ENCODE measurements at places on chromosomes 2 and 18. TPM values are rescaled to one million over a fixed set of nuclear protein-coding genes. Genes with fewer than 3 reads are reported as not detected.

DNA sequence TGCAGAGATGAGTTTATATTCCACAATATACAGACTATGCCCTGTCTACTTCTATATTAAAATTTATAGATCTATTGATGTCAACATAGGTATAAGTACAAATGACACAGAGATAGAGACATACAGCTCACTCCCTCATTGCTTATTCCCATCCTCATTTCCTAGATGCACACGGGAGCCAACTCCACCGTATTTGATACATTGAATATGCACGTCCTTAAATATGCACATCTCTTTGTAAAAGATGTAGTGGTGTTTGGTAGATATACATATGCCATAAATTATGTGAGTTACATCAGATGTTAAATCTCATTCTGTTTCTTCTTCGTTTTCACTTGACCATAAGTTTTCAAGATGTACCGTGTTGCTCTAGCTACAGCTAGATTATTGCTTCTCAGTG lies 179.2 kb upstream of the RAB6C start:
- DNase-seq: no peak

DNA sequence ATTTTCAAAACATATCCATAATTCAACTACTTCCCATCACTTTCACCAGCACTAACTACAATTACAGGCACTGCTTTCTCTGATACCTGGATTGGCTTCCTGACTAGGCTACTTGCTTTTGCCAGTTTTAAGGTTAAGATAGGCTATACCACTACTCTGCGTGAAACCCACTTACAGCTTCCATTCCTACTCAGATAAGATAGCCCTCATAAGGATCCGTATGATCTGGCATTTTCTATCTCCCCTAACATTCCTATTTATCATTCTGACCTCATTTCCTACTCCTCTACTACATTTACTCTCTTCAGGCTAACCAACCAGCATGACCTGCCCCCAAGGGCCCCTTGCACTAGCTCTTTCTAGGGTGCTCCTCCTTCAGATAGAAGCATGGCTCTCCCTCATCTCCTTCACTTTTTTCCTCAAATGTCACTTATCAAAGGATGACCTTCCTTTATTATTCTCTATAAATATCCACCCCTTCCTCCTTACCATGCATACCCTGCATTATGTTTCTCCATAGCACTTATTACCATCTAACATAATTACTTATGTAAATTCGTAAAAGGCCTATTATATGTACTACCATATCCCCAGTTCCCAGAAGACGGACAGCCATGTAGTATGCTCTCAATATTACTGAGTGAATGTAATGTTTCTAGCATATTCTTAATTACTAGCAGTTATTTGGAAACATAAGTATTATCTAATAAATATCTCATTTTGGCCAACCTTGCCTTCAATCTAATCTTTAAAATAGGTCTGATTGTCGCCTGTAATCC lies 4.4 kb downstream of the TIA1 start:
- no peak for DNase-seq

GRCh38 chr2:46458763-46459500 lies 20.4 kb upstream of the TMEM247 start:
- no peak for DNase-seq

DNA sequence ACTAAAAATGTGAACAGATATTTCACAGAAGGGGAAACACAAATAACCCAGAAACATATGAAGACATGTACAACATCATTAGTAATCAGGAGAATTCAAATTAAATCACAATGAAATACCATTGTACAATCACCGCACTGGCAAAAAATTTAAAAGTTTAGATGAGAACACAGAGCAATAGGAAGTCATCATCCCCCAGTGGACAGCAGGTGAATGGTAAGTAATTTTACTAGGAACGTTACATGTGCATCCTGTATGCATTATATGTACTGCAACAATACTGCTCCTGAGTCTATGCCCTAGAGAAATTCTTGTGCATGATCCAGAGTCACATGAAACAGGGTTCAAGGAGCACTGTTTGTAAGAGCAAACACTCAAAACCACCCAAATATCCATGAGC lies 713.8 kb downstream of the NRXN1 start:
- DNase-seq: no peak

DNA sequence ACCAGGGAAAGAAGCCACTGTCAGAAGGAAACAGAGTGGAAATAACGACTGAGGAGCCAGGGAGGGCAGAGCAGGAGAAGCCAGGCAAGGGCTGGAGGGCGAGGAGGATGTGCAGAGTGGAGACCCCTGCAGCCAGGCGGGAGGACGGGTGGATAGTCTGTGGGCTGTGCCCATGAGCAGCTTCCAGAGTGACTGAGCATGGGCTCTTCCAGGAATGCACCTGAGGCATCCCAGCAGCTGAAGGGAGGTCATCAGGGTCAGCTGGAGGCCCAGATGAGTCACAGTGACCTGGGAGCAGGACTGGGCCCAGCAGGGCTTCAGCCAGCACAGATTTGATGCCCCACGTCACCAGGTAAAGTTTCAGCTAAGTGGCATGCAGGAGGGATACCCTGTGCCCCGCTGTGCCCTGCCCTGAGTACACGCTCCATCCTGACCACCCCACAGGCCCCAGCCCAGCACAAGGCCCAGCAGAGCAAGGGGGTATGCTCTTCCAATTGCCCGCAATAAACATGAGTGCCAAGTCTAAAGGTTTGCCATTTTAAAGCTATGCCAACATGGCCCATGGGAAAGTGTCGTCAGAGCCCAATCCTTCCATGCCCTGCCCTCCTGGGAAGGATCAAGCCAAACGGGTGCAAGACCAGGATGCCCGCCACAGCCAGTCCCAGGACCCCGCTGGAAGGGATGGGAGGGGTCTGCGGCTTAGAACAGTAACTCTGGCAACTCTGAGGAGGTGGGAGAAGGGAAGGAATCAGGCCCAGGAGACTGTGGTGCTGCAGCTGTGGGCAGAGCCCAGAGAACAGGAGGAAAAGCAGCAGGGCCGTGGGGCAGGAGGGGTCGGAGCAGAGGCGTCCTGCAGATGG lies 85.7 kb downstream of the SEPTIN10 start:
- DNase-seq: peak; percentile 42

GRCh38 chr2:168203762-168204693 lies 43.4 kb downstream of the STK39 start:
- DNase-seq: no peak

GRCh38 chr2:5173876-5174535 lies 518.2 kb upstream of the SOX11 start:
- DNase-seq: no peak

The SERPINE2 gene
- 718 TPM for total RNA-seq

The CDCA7 gene
- 0.83 TPM for total RNA-seq
